ENCODE measurements at places on chromosomes 2 and 18.

DNA sequence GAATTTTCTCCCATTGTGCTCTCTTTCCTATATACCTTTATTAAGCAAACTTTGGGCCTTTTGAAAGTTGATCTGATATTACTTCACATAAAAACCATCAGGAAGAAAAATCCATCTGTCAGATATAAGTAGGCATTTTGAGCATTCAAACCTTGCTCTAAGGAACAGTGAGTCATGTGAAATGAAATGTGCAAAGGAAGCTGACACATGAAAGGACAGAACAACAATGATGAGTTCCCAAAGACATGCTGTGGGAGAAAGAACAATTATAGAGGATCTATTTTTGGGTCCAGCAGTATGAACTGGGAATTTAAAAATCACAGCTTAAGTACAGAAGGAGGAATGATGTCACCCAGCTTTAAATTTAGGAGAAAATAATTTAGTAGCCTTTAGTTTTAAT is 18.1 kb downstream of the CALCRL start:
- no peak for DNase-seq

DNA sequence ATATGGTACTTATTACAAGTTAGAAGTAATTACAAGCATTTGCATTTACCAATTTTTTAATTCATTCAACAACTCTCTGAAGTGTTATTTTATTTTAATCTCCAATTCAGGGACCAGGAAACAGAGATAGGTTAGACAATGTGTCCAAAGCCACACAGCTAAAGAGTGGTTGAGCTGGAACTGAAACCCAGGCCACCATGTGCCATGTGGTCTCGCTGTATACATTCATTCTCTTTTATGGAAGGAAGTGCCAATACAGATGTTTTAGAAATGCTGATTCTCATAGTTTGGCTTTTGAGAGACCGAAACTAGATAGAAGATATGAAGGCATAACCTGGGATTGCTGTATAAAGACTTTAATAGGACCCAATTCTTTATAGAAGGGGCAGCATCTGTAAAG is 684.6 kb upstream of the ID2 start:
- DNase-seq = no peak

DNA sequence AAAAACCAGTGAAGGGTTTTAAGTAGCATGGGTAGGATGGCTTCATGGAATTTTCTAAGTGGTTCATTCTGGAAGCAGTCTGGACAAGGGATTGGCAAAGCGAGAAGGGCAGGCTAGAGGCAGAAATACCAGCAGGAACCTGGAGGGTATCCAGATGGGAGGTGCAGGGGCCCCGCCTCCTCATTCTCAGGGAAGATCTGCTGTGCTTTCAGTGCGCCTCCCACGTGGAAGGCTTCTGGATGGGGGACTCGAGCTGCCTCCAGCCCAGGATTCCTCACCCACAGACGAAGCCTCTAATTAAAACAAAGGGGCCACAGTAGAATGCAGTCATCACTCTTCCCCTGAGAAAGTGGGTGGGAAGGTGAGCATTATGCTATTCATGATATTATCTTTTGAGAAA is 79.8 kb downstream of the VSNL1 start:
- no peak for DNase-seq

- no peak for DNase-seq
Measured at GRCh38 chr2:199378948-199379650, 78.6 kb downstream of the SATB2 start.

DNA sequence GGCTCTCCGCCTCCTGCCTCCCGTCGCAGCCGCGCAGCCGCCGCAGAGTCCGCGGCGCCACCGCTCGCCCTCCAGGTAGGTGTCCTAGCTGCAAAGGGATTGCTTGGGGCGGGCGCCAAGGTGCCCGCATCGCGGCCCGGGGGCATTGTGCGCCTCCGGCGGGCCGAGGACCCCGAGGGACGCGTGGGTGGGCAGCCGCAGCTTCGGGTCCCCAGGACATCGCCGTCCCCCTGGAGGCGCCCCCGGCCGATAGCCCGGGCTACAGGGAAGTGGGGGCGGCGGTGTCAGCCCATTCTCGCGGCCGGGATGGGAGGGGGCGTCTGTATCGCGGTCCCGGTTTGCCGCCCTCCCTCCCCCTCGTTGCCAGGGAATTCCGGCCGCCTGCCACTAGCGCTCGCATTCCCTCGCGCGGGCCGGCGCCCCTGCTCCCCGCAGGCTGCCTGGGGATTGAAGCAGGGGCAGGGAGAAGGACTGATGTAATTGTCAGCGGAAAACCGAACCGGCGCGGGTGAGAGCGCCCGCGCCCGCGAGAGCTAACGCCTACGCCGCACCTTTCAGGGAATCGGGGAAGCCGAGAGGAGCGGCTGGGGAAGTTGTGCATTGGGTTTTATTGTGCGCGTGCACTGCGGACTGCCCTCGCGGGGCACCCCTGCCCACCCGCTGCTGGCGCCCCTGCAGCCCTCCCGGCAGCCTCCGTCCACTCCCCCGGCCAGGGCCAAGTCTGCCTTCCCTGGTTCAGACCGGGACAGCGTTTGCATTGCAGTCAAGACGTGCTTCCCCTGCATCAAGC is 483 bp downstream of the OSBPL6 start:
- no peak for DNase-seq

DNA sequence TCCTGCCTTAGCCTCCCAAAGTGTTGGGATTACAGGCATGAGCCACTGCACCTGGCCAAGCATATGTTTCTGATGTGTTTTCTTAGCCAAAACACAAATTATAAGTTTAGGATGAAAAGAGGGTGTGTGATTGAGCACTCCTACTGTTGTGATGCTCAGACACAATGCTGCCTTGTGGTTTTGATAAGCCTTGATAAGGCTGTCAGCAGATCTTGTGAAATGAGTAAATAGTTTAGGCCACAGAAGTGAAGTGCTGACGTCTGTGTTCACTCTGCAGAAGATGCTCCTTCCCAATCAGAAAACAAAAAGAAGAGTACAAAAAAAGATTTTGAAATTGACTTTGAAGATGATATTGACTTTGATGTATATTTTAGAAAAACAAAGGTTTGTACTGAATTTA is 24.3 kb downstream of the NCAPH start:
- peak; percentile 37 for DNase-seq

- DNase-seq = no peak
Measured at GRCh38 chr2:20473128-20473527, 26.3 kb downstream of the RHOB start.

Measured in CD4-positive, alpha-beta T cell treated with Interleukin-6 at 100 ng/mL for 8 hours (primary cell).